ENCODE measurements at places on chromosomes 1 and 21.

- no peak for DNase-seq
These were observed 4.2 kb downstream of the S100A13 start for GRCh38 chr1:153623101-153623500.

- no peak for DNase-seq
These were observed 678 bp downstream of the LSM10 start for GRCh38 chr1:36397083-36397377.

GRCh38 chr1:226939438-226940028 is 561 bp upstream of the COQ8A start:
- DNase-seq, result no peak

- DNase-seq, result no peak
These were observed 444.7 kb upstream of the VAMP3 start for GRCh38 chr1:7326366-7326765.

- no peak for DNase-seq
These were observed 429.8 kb upstream of the VAMP3 start for GRCh38 chr1:7341145-7341905.

- no peak for DNase-seq
These were observed 315.7 kb upstream of the USP25 start for GRCh38 chr21:15414057-15414456.

GRCh38 chr1:39613250-39613649 is 26.2 kb downstream of the HEYL start:
- DNase-seq, result no peak

- DNase-seq, result no peak
These were observed 56.4 kb downstream of the EDN2 start for GRCh38 chr1:41427916-41428737.

DNA sequence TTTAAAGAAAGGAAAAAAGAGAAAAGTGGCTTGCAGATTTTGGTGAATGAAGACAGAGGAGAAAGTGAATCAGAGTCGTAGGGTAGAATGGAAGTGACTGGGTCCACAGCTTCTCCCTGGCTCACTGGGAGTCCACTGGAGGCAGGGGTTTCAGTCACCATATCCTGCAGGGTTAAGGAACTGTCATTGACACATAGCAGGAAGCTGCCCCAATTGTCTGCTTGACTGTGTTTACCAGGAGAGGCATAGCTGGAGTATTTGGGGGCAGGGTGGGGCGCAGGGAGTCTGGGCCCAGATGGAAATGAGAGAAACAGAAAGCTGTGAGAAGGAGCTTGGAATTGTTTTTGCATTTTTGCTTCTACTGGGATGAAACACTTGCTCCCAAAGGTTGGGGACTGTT is 228.8 kb upstream of the CSF3R start:
- DNase-seq, result no peak

- no peak for DNase-seq
These were observed 118.8 kb downstream of the HUNK start for GRCh38 chr21:31991356-31992331.

GRCh38 chr1:17826165-17826488 is 71.0 kb downstream of the ACTL8 start:
- no peak for DNase-seq

GRCh38 chr1:17248781-17249180 is at the start of gene PADI3:
Gene PADI3 (plus strand): TSS chr1:17249098. CDS start chr1:17249138, 40 bp downstream.
- DNase-seq, result no peak

- peak; percentile 14 for DNase-seq
These were observed 189.1 kb upstream of the POU3F1 start for GRCh38 chr1:38235705-38236104.

DNA sequence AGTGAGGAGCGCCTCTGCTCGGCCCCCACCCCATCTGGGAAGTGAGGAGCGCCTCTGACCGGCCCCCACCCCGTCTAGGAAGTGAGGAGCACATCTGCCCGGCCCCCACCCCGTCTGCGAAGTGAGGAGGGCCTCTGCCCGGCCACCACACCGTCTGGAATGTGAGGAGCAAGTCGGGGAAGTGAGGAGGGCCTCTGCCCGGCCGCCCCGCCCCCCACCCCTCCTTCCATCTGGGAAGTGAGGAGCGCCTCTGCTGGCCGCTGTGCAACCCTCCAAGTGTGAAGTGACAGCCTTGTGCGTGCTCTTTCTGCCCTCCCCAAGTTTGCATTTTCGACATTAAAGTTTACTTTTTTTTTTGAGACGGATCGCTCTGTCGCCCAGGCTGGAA is 5.1 kb upstream of the ZZZ3 start:
- DNase-seq, result no peak

- no peak for DNase-seq
These were observed 64.9 kb upstream of the FCGR2A start for GRCh38 chr1:161440312-161440894.

- DNase-seq, result no peak
These were observed 768 bp upstream of the RIIAD1 start for GRCh38 chr1:151720554-151720953.

DNA sequence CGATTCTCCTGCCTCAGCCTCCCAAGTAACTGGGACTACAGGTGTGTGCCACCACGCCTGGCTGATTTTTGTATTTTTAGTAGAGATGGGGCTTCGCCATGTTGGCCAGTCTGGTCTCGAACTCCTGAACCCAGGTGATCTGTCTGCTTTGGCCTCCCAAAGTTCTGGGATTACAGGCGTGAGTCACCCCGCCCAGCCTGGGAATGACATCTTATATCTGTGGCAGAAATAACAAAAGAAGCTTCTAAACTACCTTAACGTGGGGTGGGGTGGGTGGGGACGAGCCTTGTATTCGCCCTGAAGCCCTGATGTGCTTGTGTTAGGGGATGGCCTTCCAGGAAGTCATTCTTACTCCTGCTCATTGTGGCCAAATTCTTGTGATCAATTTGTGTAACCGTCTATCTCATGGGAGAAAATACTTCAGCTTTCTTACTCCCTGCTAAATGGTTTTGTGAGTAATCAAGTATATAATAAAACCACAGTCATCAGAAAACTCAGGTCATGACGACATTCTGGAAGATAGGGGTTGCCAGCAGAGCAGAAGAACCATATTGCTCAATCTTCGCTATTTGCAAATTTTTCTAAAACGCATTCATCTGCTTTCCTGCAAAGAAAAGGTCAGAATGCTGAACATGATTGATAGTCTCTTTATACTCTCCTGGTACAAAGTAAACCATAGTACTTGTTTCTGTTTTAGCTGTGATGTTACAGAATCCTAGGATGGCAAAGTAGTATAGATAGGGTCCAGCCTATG is 63.2 kb downstream of the DIRAS3 start:
- DNase-seq, result peak; percentile 85

- peak; percentile 5 for DNase-seq
These were observed 38.2 kb downstream of the SLC2A7 start for GRCh38 chr1:8987881-8988617.

DNA sequence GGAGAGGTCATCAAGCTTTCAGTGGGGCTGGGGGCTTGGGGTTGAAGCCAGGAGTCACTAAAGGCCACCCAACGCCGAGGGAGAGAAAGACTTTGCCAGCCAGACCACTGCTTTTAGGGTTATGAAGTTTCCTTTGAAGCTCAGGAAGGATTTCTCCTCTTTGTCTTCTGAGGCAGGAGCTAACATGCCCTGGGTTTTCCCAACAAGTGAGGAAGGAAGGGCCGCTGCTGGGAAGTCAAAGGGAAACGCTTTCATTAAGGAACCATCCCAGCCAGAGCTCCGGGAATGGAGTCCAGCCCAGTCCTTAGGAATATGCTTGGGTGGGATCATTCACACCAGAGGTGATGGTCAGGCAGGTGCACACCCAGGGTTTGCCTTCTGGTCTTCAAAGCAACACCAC is 436.9 kb downstream of the PRDM2 start:
- DNase-seq, result no peak

GRCh38 chr1:59593798-59594790 is 220.7 kb upstream of the HOOK1 start:
- no peak for DNase-seq

- DNase-seq, result no peak
These were observed 8.9 kb downstream of the MAPKAPK2 start for GRCh38 chr1:206693592-206693991.

DNA sequence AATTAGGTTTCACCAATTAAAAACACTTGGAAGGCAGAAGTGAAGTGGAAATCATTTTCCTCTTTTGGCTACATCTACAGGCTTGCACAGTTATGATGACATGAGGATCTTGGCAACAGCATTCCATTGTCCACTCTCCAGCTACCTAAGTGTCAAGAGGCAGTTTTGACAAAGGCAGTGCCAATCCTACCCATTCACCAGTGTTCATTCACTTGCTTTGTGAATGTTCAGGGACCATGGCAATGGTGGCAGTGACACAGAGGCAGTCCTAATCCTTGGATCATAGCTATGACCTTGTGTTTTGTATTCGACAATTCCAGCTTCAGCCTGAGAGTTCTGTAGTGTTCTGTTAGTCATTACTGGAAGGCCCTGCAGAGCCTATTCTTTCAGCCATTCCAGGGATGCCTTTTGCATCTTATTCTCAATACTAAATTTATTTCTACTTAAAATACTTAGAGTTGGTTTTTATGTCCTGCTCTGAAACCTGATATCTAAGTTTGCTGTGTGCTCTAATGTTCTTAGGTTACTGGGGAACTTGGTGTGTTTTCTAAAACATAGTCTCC is 36.7 kb downstream of the CRB1 start:
- DNase-seq, result no peak

DNA sequence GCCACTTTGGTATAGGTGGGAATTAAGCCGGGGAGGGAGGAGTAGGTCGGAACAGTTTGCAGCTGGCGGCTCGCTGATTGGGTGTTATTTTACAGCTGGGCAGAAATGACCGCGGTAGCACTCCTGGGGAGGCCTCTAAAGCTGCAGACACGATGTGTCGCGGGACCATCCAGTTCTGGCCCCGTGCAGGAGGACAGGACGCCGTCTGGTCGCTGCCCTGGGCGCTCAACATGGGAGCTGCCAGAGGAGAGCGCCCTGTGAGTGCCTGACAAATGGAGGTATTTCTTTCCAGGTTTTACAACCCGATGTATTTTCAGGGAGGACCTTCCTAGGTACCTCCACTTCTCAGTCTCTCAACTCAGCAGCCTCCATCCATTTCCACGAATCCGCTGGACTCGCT is 46.2 kb downstream of the CDC7 start:
- no peak for DNase-seq

- DNase-seq, result no peak
These were observed 74.7 kb downstream of the RUNX1 start for GRCh38 chr21:34974162-34974981.

- no peak for DNase-seq
These were observed 103.8 kb downstream of the TOMM20 start for GRCh38 chr1:235024711-235025421.

GRCh38 chr21:25881524-25882376 is 147.0 kb downstream of the GABPA start:
- peak; percentile 15 for DNase-seq

DNA sequence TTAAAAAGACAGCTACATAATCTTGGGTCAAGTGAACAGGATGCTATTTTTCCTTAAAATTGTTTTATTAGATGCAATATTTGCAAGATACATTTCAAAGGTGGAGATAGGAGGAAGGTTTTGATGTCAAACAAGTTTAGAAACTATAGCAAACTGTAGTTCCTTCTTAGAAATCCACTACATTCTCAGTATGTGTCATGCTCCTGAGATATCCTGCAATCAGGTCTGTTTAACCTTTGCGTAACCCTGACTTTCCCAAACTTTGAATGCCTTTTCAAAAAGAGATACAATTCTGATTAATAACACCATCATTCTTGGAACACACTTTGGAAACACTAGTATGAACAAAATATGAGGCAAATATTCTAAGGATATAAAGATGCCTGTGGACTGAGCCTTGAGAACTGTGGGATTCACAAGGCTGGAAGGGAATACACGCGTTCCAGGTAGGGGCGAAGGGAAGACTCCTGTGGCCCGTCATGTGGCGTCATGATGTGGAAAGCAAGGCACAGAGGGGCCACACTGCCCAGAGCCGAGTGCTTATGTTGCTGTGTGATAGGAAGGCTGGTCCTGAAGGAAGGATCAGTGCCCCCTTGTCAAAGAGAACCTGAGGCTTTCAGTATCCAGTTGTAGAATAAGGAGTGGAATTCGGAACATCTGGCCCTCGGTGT is 19.6 kb upstream of the TARBP1 start:
- DNase-seq, result no peak

GRCh38 chr1:57312869-57313268 is 111.0 kb downstream of the DAB1 start:
- no peak for DNase-seq

DNA sequence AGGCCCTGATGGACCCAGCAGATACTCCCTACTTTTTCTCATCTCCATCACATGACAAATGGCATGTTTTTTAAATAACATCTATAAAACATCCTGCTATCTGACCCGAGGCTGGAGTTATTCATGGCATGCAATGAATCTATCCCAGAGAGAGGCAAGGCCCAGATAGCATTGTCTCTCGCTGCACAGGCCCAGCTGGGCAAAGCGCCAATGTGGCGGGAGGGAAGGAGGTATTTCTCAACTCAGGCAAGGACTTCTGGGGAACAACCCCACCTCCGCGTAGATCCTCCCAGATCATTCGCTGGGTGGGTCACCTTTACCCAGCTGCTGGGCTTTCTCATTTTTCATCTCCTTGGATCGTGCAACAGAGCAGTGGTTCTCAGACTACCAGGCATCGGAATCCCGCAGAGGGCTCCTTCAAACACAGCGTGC is 59.8 kb downstream of the ERG start:
- no peak for DNase-seq

All from AG09319 (cell line).